ENCODE measurements at places on chromosomes 7 and 10.

DNA sequence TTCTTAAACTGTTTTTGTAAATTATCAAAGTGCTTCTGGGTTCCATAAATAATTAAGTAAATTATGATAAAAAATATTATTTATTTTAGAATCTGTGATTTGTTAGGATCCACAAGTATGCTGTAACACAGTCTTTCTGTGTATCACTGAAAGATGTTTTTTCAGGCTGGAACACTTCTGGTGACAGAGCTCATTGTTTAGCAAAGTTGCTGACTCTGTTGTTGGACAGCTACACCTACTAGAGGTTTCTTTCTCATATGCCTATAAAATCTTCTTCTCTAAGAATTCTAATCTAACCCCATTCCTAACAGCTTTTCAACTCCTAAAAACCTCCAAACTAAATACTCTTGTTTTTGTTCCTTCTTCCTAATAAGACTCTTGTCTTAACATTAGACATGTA, 176.8 kb downstream of the THSD7A start:
- DNase-seq: no peak

DNA sequence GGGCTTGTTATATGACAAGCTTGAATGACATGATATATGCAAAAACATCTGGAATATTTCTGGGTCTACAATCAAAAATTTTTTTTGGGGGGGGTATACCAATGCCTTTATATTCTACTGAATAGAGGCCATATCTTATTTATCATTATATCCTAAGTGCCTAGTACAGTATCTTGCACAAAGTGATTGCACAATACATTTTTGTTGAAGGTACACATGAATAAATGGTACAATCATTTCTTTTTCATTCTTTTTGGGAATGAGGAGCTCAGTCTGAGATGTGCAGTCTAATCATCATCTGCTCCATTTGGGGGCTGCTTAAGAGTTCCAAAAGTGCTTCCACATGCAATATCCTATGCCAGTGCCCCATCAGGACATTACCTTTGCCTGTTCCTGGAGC, 214.6 kb downstream of the KIF20B start:
- DNase-seq: no peak

DNA sequence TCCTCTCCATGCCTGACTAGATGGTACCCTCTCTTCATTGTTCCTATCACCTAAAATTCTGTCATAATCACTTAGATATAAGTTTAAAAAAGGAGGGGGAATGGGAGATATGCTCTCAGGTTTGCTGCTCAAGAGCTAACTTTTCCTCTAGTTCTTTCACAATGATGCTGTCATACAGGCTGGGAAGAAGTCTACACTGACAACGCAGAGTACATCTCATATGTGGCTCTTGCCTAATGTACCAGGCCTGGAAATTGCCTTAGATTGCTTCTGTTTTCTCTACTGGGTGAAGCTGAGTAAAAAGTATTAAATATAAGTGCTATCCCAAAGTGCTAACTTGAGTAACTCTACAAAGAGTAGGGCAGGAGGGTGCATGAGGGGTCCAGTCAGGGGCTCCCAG, 43.8 kb upstream of the BET1 start:
- DNase-seq: no peak

GRCh38 chr7:112018305-112019030, 187.7 kb downstream of the DOCK4 start:
- DNase-seq: no peak

GRCh38 chr10:88525371-88526069, 57.6 kb downstream of the RNLS start:
- DNase-seq: no peak

DNA sequence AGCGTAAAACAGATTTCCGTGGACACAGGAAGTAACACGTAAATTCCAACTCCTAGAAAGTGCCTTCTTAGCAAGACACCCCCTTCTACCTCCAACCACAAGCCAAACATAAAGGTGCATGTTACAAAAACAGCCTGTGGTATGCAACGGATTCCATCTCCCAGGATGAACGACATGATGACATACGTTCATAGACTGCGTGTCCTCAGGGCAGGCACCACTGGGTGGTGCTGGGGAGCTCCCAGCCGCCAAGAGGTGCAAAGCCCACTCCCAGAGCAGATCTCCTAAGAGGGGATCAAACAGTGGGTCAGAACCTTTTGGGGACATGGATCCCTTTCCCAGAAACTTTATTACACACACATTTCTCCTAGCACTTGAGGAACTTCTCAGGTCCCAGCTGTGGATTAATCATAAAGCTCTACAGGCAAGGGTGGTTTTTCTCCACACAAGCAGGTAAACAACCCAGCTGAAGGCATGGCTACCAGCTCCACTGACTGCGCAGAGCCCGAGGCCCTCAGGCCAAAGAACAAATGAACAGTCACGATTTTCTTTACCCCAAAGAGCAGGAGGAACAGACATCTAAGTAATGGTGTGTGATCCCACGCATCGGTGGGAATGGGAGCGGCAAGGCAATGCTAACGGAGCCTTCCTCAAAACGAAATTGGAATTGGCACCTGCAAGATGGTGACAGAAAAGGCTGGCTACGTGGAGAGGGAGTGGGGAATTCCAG, 13.8 kb downstream of the PSAP start:
- DNase-seq: no peak

Data from coronary artery (tissue), 2 donors.